NCI-H2029 (cell line): ENCODE measurements at places on chromosomes 5 and 9.

DNA sequence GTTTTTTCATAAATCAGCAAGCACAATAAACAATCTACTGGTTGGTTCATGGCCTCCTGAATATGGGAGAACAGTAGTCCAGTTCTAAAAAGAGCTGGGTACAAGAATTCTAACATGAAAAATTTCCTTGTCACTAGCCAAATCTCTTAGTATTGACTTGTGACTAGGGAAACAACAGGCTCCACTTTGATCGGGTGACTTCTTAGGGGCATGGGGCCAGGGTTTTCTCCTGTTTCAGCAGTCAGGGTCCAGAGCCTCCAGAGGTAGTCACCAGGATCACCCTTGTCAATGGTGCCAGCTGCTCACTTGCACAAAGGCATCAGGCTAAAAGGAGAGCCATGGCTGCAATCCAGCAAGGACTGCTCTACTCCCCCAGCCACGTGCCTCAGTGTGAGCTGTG is 38.1 kb downstream of the LPAR1 start:
- peak; percentile 45 for DNase-seq

GRCh38 chr5:136629125-136629792 is 263.9 kb upstream of the TRPC7 start:
- no peak for DNase-seq

DNA sequence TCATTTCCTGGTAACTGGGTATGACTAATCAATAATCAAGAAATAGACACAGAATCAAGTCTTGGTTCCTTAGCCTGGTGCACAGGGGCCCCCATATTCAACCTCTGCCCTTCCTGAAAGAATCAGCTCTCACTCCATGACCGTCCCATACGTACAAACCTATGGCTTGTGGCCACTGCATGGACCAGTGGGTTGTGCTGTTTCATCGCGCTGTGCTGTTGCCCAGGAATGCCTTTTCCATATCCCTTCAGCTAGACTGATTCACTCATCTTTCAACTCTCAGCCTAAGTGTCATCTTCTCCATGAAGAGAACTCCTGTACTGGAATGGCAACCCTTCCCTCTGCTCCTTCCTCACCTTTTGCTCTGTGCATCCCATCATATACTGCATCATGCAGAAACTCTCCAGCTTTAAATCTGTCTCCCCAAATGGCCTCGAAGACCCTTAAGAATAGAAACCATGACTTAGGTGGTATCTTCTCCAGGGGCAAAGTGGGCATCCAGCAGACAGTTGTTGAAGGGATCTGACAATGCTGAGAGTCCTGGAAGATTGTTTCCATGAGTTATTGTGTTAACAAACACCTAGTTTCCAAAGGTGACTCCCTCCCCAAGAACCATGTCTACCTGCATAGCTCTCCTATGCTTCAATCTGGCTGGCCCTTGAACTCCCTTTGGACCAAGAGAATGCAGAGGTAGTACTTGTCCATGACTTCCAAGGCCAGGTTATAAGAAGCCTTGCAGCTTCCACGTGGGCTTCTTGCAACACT is 180.8 kb downstream of the ACTL7B start:
- DNase-seq: no peak

GRCh38 chr9:120177121-120177520 is 402.8 kb downstream of the CDK5RAP2 start:
- no peak for DNase-seq

DNA sequence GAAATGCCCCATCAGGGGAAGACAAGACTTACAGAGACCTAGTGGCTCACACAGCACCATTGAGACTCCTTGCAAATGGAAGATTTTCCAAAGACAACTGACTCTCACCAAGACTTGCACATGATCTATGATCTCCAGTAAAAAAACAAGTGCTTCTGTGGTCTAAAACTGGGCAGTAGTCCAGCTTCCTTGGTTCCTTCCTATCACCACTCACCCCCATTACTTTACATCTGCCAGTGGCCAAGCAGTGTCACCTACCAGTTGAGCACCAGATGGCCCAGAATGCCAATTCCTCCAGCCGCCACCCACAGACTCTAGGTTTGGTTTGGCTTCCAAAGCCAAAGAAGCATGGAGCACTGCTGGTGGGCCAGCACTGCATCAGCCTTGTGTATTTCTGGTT is 47.7 kb downstream of the SH3TC2 start:
- no peak for DNase-seq

DNA sequence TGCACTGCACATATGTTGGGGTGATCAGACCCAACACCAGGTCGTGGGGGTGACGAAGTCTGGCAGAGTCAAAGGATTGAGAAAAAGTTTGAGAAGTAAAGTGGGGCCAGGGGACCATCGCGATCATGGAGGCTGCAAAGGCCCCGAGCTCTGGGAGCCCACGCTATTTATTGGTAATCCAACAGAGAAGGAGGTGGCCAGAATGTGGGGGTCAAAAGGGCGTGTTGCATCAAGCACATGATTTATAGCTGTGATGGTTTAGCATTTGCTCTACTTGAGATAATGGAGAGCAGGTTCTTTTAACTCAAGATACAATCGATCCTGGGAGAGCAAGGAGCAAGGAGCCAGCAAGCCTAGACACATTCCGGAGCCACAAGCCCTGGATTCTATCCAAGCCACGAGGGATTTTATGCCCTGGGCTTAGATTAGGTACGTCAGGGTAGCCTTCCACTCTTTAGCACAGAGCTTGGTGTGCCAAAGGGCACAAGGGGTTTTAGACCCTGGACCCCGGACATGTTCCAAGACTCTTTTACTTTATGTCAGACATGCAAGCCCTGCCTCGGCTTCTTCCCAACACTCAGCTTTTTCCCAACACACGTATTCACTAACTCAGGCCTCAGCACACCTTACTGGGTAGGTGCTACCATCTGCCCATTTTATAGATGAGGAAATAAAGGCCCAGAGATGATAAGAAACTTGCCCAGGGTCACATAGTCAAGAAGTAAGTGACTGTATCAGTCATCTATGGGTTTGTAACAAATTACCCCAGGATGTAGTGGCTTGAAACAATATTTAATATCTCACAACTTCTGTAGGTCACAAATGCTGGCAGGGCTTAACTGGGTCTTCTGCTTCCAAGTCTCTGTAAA is 39.5 kb downstream of the NSUN2 start:
- no peak for DNase-seq

GRCh38 chr5:108380531-108381349 is 1.2 kb downstream of the FBXL17 start:
- DNase-seq: peak; percentile 6

GRCh38 chr5:132260714-132261551 is 3.4 kb downstream of the PDLIM4 start:
- no peak for DNase-seq

DNA sequence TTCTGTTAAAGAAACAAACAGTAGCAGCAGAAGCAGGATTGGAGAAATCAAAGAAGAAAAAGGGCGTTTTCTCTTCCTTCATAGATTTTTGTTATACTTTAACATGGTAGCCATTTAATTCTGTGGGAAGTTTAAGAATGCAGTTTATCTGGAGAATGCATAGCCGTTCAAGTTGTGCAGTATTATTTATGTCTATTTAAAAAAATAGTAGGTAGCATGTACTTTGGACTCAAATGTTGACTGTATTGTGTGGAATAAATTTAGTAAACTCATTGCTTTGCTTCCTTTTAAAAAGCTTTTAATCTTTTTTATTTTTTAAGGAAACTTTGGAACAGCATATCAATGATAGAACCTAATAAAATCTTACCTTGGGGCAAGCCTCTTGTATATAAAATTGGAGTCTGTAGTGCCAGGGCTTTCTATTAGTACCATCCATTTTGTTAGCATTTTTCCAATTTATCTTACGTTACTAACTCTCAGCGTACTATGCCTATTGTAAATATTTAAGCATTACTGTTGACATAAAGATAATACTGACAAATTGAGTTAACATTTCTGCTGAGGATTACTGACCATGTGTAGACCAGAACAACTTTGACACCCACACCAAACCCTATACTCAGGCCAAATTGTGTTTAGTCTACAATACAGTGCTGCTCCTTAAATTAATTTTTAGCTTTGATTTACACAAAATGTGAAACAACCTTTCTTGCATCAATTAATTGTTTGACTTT is 291.1 kb downstream of the NNT start:
- DNase-seq: no peak

DNA sequence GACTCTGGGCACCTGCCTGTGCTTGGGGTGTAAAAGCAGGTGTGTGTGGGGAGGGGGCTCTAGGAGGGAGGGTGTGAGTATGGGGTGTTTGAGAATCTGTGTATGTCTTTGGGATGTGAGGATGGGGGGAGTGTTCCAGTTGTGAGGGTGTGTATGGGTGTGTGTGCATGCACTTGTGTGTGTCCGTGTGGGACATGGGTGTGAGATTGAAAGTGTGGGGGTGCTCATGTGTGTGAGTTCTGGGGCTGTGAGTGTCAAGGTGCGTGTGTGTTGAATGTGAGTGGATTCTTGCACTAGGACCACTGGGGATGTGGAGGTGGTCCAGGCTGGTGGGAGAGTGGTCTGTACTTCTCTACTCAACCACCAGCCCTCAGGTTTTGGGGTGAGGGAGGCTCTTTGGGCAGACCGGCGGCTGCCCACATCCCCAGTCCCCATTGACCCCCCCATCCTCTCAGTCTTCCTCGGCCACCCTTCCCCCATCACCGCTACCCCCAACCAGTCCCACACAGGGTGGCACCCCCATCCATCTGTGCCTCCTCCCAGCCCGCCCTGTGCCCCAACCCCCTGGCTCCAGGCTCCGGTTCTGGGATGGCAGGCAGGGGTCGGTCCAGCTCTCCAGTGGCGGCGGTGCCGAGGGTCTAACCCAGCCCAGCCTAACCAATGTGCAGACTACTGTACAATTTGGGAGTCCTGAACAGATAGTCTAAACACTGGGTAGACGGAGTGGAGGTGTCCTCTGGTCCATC is 31.5 kb downstream of the GOLGA2 start:
- DNase-seq: no peak

- no peak for DNase-seq
Measured at GRCh38 chr5:143771602-143772001, 40.4 kb upstream of the HMHB1 start.

GRCh38 chr5:178248750-178249149 is 16.1 kb upstream of the PHYKPL start:
- no peak for DNase-seq

- DNase-seq: peak; percentile 32
Measured at GRCh38 chr9:36136272-36136893, at the start of gene GLIPR2. Gene GLIPR2 (plus strand): TSS chr9:36136733. CDS start chr9:36136779, 46 bp downstream.

DNA sequence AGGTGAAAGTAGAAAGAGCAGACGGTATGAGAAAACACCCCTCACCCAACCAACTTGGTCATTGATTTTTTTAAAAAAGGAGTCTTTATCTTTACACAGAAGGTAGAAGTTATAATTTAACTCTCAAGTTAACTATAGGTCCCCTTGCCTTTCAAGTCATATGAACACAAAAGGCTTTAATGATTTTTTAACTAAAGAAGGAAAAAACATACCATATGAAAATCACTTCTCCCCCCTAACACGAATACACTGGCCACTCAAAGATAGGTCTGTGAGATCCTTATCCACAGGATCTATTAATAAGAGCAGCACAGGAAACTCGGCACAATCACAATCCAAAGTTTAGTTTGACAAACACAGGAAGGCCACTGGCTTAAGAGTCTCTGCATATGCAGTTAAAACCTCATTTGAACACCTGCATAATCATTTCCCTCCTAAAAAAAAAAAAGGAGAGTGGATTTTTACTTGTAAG is 138.0 kb downstream of the ENC1 start:
- no peak for DNase-seq

DNA sequence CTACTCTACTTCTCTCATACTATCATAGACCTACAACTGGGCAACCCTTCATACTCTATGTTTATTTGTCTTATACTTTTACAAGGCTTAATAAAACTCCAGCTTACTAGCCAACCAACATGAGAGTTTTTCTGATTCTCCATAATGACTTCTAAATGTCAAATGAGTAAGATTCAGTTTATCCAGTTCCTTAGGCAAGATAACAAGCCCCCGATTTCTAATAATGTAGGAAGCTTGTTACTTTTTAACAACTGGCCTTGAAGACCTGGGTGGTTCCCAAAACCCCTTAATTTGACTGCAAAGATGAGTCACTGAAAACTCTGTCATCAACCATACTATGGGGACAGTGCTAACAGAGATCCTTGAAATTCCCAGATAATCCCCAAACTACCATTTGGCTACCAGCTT is 294.6 kb upstream of the ACTBL2 start:
- DNase-seq: no peak
